Mesenchymal stem cell (in vitro differentiated cells and primary cell): ENCODE measurements at places on chromosomes 2 and 18.

- DNase-seq: no peak
Measured at GRCh38 chr2:209305746-209306196, 118.1 kb upstream of the MAP2 start.

GRCh38 chr2:69450735-69451416, 13.6 kb upstream of the NFU1 start:
- no peak for DNase-seq

DNA sequence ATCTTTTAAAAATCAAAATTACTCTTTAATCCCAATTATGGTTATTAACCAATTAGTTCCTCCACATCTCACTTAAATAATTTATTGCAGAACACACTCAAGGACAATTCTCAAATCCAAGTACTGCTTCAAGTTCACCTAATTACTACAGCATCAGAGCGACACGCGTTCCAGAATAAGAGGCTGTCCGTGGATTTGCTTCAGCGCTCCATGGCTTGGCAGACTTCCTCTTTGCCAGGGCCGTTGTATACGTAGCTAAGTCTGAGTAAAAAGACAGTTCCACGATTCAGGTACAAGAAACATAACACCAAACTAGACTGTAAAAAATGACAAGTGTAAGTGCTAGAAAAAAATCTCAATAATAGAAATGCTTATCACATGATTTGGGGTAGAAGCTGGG, 153.2 kb upstream of the MYT1L start:
- DNase-seq: no peak

- DNase-seq: no peak
Measured at GRCh38 chr2:192159208-192159607, 35.5 kb downstream of the TMEFF2 start.

GRCh38 chr18:61605376-61606067, 272.3 kb downstream of the CDH20 start:
- no peak for DNase-seq

- DNase-seq: no peak
Measured at GRCh38 chr2:197304556-197305011, 6.0 kb downstream of the ANKRD44 start.

DNA sequence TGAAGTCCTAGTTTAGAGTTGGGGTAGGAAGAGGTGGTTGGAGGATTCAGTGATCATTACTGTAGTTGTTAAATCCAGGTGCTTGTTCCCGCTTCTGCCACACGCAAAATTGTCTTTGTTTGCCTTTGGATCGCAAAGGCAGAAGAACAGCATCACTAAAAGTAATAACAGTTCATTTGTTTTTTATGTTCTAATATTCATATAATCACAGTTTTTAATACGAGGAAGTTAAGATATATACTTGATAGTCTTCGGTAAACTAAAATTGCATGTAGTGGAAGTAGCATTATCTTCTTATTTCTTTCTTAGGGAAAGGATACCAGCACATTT, 365 bp downstream of the NDUFB3 start:
- DNase-seq: no peak

GRCh38 chr2:64383016-64383591, 70.9 kb upstream of the LGALSL start:
- no peak for DNase-seq

DNA sequence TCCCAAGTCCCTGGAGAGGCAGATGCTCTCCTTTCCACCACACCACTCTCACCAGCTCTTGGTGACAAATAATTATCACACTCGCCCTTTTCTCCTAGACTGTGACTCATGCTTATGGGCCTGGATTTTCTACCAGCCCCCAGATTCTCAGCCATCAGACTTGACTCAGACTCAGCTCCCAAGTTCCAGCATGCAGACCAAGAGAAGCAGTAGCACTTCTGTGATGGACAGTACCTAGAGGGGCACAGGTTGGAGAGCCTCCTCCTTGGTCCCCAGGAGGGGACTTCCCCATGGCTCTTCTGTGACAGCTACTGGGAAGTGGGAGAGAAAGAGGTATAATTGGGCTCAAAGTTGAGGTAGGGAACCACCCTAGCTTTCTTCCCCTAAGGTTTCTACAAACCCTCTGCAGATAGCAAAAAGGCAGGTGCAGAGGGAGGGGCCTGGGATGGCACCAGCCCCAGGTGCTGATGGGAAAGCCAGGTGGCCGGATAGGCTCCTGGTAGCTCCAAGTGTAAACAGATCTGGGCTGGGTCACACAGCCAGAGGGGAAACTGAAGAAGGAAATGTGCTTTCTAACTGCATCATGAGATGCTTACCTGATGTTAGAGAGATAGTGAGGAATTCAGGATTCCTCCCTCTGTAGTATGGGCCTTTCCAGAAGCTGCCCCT, 4.1 kb downstream of the TCF23 start:
- DNase-seq: peak; percentile 33

DNA sequence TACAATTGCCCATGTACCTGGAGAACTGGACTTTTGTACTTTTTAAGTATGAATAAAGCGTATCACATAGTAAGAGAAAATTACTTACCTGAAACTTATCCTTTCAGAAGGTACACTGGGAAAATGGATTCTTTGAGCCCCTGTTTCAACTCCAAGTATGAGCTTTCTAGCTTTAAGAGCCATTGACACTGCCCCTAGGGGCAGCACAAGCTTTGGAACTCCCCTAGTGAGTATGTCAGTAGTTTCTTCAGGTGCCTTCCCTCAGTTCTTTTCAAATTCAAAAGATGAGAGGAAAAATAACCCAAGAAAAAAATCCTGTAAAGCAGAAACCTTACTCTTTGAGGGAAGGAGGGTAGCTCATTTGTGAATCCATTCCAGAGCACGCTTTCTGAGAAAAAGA, 124.1 kb downstream of the MEMO1 start:
- DNase-seq: peak; percentile 21

- DNase-seq: no peak
Measured at GRCh38 chr18:45663403-45664045, 48.2 kb downstream of the SLC14A2 start.

DNA sequence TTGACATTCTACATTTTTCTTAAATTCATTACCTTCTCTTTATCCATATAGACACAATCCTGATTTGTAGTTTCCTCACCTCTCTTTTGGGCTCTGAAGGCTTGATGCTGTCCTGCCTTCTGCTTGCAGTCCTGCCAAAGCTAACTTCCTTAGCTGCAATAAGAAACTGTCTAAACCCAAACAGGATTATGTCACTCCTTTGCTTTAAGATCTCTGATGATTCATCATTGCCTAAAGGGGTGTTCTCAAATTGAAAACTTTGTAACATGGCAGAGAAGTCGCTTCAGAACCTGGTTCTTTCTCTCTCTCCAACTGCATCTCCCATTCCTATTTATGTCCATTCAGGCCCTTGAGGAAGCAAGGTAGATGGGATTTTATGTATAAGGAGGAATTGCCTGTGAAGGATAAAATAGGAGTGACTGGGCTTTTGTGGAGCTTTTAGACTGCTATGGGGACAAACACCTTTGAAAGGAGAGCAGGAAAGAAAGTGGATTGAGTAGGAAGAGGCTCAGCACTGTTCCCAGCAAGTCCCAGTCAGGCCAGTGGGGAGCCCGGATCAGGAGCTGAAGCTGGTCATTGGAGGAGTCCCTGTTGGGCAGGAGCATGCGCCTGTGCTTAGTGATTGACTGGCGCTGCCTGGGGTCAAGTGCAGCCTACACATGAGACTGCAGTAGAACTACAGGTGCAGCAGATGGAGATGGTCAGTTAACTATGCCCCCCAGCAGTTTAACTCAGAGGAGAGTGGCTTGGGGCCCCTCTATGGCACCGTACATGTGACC, 390.6 kb downstream of the CTNNA2 start:
- DNase-seq: no peak

DNA sequence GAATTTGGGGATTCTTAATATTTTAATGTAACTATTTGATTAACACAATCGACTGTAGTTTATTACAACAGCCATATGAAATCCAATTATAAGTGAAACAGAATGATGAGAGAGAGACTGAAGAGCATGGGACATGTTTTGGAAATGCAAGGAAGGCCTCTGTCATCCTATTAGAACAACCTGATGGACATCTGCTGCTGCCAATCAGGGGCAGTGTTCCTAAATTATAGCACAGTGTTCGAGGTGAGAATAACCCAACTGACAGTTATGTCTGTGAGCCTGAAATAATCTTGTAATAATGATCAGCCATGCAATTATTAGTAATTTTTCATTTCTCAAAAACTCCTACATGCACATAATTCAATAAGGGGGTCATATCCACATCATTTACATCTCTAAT, 73.6 kb downstream of the CCDC141 start:
- no peak for DNase-seq

- peak; percentile 33 for DNase-seq
Measured at GRCh38 chr2:173571021-173571821, 216.5 kb downstream of the CDCA7 start.
